Heart right ventricle (tissue), 16 donors: ENCODE measurements at places on chromosomes 12 and 14.

DNA sequence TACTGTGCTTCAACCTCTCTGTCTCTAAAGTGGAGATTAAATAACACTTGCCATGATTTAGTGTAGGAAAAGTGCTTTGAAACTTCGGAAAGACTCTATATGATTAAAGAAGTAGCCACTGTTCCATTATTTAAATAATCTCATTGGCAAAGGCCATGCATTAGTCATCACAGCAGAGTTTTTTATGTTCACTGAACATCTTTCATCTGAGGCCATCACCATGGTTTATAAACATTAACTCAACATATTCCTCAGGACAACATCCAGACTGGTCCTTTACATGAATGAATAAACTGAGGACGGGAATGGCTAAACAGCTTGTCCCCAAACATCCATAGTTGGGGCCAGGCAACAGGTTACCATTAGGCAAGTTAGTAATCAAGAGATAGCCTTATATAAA, 124.6 kb upstream of the FRMD6 start:
- no peak for DNase-seq

GRCh38 chr12:113932381-113933196, 33.5 kb downstream of the RBM19 start:
- DNase-seq = peak; percentile 26

- DNase-seq = no peak
Observed at GRCh38 chr12:120847392-120847791, 56.8 kb downstream of the SPPL3 start.

DNA sequence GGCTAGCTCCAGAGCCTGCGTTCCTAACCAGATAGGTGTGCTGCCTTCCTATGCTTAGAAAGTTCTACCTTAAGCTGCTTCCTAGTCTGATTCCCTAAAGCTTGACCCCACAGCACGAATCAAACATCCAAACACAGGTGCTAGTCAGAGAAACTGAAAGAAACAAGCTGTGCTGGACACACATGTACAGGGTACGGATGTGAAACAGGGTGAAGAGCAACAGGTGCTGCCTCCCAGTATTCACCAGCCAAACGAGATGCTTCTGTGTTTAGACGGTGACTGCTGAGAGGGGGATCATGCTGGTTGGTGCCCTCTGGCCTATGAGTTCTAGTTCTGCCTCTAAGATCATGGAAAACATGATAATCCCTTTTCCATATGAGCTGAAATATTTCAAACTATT, 105.3 kb downstream of the GRIP1 start:
- DNase-seq = no peak

GRCh38 chr14:87139299-87139698, 853.7 kb downstream of the GALC start:
- no peak for DNase-seq

GRCh38 chr14:85336817-85337216, 193.1 kb upstream of the FLRT2 start:
- no peak for DNase-seq

- no peak for DNase-seq
Observed at GRCh38 chr14:26594148-26594547, 3.7 kb downstream of the NOVA1 start.

- no peak for DNase-seq
Observed at GRCh38 chr12:59193476-59194050, 273.3 kb upstream of the LRIG3 start.

DNA sequence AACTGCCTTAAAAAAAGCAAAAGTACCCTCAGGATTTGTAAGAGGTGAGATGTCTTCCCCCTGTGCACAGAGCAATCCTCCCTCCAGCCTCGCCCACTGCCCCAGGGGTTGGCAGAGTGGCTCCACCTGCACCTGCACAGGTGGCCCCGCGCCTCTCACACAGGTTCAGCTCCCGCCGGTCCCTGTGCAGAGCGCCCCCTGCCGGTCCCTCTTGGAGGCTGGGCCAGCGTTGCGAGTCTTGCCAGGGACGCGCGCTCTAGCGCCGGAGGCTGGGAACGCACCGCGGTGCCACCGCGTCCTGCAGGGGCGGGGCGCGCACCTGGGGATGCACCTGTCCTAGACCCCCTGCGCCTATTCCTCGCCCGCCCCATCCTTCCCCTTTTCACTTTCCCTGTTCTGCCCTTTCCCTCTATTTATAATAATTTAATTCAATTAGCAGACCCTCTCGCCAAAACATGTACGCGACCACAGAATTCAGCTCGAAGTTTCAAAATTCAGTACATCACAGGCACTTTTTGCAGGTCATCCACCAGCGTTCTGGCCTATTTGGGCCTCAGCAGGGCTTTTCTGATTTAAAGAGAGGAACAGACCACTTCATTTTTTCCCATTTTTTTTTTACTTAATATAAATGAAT, 618.6 kb downstream of the AACS start:
- DNase-seq = no peak

DNA sequence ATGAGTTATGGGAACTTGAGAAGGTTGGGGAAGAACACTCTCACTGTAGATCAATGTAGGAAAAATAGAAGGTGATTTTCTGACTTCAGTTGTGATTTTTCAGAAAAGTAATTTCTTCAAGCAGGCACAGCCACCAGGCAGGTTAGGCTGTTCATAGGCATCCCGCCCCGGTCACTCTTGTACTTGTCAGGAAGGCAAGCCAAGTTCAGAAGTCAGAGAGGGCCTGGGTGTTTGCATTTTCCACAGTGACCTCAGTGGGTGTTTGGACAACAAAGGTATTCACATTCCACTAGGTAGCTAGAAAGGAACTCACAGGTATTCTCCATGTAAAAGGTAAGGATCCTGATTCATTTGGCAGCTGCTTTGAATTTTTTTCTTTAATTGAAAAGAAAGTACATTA, 3.0 kb upstream of the FAM234B start:
- no peak for DNase-seq

- no peak for DNase-seq
Observed at GRCh38 chr12:132653567-132654290, 33.4 kb downstream of the POLE start.

- DNase-seq = no peak
Observed at GRCh38 chr12:47159348-47159747, 79.6 kb upstream of the AMIGO2 start.

- no peak for DNase-seq
Observed at GRCh38 chr12:54891717-54892478, 37.6 kb downstream of the MUCL1 start.

DNA sequence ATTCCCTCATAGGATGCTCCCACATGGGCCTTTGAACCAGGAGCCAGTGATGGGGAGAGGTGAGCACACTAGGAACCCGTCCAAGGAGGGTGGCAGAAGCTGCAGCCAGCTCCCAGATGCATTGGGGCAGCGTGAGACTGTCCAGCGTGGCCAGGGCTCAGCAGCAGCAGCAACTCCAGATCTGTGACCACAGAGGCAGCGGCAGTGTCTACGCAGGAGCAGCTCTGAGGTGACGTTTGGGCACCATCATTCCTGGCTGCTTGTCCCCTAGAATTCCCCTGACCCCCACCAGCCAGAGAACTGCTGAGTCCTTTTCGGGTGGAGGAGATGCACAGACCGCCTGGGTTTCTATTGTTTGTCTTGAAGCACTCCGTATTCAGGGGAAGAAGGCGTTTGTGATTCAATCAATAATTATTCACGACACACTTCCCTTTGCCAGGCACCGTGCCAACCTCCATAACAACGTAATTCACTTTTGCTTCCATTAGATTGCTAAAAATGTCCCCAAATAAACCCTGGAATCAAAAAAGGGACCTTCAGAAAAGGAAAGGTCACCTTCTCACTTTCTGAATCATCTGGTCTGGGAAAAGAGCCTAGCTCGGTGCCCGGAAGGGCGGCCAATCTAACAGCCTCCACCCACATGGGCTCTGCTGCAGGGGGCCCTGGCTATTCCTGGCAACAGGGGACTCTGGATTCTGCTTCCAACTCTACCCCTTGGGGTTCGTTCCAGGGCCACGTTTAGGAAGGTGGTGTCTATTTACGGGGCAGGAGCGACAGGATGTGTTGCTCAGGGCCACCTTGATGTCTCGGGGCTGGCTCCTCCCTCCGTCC, 11.4 kb upstream of the BDKRB2 start:
- DNase-seq = no peak

- no peak for DNase-seq
Observed at GRCh38 chr14:68027276-68027675, 207.7 kb downstream of the RAD51B start.

- DNase-seq = no peak
Observed at GRCh38 chr12:92176646-92177045, 31.0 kb upstream of the BTG1 start.
